ENCODE measurements at places on chromosomes 1 and 21.
A peak's percentile ranks its signal among the peaks of the same experiment; 100 is the strongest.

GRCh38 chr1:218624052-218624451, 278.9 kb downstream of the TGFB2 start:
- no peak for DNase-seq

GRCh38 chr21:44999428-44999971, 59.7 kb downstream of the SLX9 start:
- DNase-seq = no peak

DNA sequence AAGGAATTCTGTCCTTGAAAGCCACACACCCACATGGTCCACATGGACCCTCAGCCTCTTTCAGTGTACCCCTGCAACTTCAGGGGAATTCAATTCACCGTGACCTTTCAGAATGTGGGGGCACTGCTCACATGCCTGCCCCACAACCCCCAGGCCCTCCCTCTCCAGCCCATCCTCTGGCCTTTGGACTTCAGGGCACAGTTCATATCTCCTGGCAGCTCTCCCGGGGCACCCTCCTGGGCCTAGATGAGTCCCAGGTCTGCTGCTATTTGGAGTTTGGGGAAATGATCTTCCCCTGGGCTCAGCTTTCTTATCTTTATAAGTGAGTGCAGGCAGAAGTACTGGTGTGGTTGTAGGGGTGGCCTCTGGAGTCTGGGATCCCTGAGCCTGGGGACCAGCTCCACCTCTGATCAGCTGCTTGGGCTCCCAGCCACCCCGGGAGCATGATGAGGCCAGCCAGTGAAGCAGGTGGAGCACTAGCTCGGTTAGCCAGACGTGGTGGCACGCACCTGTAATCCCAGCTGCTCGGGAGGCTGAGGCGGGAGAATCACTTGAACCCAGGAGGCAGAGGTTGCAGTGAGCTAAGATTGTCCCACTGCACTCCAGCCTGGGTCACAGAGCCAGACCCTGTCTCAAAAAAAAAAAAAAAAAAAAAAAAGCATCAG, 15.8 kb downstream of the C1orf167 start:
- DNase-seq = no peak

DNA sequence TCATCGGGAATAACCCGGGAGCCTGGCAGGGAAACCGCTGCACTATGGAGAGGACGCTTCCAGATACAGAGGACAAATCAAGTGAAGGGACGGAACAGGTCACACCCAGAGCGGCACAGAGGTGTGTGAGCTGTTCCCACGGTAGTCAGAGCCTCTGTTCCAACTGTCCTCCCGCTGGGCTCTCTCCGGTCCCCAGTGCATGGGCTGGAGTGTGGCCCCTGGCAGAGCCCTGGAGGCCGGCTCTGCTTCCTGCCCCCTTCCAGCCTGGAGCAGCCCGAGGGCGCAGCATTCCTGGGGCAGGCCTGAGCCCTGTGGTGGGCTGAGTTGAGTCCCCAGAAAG, 11.9 kb upstream of the ZBTB21 start:
- no peak for DNase-seq

- DNase-seq = no peak
Observed at GRCh38 chr21:26281506-26281905, 110.9 kb upstream of the APP start.

GRCh38 chr1:150259758-150260669, 2.4 kb downstream of the CA14 start:
- peak; percentile 4 for DNase-seq

DNA sequence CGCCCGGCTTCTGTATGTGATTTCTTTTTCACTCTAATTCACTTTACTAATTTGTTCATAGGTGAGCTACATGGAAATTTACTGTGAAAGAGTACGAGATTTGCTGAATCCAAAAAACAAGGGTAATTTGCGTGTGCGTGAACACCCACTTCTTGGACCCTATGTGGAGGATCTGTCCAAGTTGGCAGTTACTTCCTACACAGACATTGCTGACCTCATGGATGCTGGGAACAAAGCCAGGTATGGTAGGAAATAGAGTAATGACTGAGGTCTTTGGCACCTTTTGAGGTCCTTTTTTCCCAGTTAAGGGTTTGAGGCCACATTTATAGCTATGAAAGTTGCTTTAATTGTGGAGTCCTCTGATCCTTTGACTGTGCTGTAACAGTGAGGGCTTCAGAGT, 56.9 kb downstream of the KIF1B start:
- DNase-seq = no peak

GRCh38 chr1:101190441-101190840, 46.4 kb upstream of the S1PR1 start:
- DNase-seq = peak; percentile 45

GRCh38 chr1:71565262-71565661, 484.4 kb upstream of the ZRANB2 start:
- no peak for DNase-seq

Data from fibroblast of skin of back (primary cell).